AG04450 (cell line): ENCODE measurements at places on chromosomes 4 and X.

DNA sequence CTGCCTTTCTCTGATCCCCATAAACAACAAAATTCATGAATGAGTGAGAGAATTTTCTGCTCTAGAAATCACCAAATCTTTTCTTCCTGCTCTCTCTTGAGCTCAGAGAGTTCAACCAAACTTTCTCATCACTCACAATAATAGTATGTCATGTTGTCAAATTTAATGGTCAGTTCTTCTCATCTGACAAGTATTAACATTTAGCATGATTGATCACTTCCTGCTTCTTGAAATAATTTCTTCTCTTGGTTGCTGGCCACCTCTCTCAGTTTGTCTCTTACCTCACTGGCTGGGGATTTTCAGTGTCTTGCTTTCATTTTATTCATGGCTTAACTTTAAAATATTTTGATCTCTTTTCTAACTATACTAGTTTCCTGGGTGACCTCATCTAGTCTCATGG is 25.5 kb upstream of the FGF5 start:
- no peak for DNase-seq

DNA sequence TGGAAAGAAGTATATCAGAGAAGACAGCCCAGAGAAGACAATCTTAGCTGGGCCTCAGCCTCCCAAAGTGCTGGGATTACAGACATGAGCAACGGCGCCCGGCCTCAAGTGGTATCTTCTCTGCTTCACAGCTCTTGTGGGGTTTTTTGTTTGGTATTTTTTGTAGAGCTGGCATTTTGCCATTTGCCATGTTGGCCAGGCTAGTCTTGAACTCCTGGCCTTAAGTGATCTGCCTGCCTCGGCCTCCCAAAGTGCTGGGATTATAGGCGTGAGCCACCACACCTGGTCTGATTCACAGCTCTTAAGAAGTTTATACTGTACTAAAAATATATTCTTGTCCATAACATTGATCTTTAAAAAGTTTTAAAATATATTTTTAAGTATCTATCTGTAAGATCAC is 12.4 kb downstream of the UTP3 start:
- no peak for DNase-seq

GRCh38 chrX:47316276-47317025 is 53.9 kb upstream of the ZNF157 start:
- DNase-seq, result no peak

DNA sequence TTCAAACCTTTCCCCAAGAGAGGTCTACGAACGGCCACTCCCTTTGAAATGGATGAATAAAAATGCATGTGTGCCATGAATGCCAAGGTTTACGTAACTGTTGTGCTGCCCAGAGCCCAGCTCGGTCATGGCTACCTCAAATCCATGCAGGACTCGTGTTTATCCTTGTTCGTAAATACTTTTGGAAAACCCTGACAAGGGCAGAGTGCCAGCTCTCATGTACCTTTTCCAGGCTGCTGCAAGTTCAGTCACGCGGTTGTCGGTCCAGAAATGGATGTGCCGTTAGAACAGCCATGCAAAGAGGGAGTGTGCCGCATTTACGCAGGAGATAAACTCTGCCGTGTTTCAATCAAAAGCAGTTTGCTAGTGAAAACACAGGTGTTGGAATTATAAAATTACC is 123.4 kb downstream of the AMELX start:
- no peak for DNase-seq

GRCh38 chrX:109733613-109734083 is 591 bp upstream of the ACSL4 start:
- DNase-seq, result no peak

GRCh38 chr4:153198719-153199118 is 5.5 kb upstream of the TRIM2 start:
- DNase-seq, result no peak

DNA sequence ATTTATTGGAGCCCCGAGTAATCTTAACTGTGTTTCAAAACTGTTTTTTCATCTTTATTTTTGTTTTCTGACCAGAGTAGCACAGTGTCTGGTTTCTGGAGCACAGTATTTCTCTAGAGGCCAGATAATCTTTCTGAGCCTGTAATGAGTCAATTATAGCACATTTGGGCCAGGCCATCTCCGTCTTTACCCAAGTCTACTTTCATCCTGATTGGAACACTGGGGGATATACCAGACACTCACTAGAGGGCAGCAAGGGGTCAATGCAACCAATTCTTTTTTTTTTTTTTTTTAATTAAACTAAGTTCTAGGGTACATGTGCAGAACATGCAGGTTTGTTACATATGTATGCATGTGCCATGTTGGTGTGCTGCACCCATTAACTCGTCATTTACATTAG is 282.0 kb downstream of the ARHGAP24 start:
- no peak for DNase-seq

GRCh38 chrX:9074326-9074725 is 40.4 kb upstream of the FAM9B start:
- no peak for DNase-seq

DNA sequence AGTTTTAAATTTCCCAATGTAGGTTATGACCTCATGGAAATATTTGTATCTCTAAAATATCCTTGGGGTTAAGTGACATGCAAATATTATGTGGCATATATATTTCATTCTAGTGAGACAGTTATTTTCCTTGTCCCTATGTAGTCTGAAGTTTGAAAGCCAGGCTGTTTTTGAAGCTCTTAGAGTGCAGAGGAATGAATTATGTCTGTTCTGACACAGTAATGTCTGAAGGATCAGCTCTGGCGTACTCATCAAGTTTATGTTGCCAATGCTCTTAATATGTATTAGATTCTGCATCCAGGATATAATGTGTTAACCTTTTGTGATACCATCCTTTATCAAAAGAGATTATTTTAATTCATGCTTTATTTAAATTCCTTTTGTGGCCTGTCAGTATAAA is 355.8 kb downstream of the PCDH7 start:
- DNase-seq, result no peak

DNA sequence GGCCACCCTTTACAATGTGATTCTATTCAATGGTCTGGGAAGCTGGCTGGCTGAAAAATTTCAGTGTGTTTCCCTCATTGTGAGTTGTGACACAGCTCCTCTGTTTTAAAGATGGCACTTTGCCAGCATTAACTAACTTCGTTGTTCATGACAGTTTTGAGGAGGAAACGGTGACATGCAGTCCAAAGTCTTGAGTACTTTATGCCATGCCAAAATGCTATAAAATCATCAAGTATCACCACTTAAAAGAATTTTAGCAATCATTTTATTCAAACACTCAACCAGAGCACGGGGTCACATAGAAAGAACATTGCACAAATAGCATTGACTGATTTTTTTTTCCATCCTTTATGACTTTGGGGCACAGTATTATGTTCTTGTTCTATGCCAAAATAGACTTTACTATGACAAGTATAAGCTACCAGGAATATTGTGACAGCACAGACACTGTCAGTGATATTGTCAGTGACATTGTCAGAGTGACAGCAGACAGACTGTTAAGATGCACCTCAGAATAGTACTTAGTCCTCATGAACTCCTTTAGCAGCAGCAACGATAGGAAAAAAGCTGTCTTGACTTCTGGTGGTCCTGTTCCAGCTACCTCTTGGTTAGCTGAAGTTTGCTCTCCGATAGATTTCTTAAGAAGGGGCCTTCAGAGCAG is 46.7 kb downstream of the CXCL13 start:
- no peak for DNase-seq

DNA sequence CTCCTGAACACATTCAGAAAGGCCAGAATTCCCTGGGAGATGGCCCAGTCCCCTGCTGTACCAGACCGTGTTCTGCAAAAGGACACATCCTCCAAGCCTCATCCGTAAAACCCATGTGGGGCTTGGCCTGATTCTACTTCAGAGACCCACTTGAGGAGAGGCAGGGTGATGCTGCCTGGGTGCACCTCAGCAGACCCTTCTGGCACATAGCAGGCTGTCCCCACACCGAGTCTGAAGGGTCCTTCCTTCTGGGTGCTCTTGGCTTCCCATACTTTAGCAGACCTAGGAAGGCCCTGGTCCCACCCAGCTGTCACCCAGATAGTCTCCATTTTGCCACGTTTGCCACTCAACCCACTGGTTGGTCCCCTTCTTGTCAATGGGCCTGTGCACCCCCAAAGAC is 270.1 kb upstream of the AGTR2 start:
- DNase-seq, result no peak

DNA sequence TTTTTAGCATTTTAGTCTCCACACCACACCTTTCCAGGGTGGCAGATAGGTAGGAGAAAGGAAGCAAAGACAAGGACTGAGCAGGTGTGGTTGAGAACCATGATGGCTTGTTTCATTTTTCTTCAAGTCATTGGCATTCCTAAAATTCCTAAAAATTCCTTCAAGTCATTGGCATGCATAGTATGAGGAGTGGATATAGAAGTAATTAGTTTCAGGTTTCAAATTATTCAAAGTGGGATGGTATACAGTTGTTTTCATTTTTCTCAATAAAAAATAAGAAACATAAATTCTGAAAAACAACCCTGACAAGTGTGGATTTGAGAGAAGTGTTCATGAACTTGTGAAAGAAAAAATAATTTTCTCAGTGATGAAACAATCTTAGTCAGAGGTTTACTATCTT is 22.3 kb upstream of the HERC3 start:
- DNase-seq, result no peak

DNA sequence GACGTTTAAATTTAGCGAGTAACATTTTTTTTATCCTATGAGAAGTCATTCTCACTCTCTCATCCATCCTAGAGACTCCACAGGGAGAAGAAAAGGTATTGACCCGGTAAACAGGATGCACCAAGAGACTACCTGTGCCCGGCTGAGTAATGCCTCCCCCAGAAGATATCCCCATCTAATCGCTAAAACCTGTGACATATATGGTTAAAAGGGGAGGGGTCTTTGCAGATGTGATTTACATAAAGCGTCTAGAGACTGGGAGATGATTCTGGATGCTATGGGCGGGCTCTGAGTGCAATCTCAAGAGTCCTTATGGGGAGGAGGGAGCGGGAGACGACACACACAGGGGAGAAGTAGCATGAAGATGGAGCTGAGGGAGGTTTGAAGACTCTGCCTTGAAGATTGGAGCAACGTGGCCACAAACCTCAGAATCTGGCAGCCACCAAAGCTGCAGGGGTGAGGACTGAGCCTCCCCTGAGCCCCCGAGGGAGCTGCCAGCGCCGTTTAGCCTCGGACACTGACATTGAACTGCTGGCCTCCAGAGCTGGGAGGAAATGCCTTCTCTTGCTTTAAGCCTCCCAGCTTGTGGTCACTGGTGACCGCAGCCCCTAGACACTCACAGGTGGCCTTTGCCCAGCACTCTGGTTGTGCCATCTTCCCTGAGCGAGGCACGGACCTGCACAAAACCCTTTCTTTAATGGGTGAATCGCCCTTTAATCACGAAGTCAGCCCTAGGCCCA is 11.2 kb downstream of the ABLIM2 start:
- no peak for DNase-seq

DNA sequence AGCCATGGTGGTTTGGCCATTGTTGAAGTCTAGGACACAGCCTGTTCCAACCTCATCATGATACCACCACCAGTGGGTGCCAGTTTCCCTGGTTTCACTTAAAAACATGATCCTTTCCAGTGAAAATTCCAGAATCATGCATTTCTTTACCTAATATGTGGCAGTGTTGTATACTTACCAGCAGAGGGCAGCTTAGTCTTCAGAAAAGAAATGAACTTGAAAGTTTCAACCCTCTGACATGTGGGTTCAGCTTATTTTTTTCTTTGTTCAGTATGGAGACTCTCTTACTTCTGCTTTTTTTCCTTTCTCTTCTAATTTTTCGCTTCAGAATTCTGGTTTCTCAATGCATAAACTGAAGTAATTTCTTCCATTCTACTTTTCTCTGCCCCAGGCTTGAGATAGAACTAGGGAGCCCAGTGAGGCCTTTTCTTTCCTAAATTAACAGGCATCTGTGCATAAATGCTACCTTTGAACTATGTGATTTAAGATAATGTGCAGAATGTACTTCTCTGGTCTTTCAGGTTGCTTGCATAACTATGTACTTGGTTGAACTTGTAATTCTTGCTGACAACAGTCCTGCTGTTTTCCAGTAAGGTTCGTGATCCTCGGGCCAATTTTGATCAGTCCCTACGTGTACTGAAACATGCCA is 10.7 kb downstream of the LIAS start:
- DNase-seq, result peak; percentile 55

DNA sequence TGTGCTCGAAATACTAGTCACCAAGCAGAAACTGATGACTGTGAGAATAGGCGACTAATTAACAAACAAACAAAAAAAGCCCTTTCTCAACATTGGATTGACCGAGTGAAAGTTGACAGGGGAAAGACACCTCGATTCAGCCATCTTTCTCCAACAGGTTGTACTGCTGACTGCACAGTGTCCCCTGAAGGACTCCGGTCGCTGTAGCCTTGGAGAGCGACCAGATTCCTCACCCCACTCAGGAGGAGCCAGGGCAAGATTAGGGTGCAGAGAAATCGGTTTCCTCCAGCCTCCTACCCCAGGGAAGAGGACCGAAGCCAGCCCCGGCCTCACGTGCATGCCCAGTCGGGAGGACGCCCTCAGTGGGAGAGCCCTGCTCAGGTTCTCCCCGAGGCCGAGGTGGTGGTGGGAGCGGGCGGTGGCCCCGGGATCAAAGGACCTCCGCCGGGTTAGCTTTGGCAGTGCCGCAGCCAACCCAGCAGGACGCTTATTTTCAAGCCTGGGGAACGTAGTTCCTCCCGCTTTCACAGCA is 1.1 kb upstream of the RAP1GDS1 start:
- no peak for DNase-seq

- DNase-seq, result no peak
These were observed 6.6 kb upstream of the LOC101059915 start for GRCh38 chrX:71660562-71661416.

DNA sequence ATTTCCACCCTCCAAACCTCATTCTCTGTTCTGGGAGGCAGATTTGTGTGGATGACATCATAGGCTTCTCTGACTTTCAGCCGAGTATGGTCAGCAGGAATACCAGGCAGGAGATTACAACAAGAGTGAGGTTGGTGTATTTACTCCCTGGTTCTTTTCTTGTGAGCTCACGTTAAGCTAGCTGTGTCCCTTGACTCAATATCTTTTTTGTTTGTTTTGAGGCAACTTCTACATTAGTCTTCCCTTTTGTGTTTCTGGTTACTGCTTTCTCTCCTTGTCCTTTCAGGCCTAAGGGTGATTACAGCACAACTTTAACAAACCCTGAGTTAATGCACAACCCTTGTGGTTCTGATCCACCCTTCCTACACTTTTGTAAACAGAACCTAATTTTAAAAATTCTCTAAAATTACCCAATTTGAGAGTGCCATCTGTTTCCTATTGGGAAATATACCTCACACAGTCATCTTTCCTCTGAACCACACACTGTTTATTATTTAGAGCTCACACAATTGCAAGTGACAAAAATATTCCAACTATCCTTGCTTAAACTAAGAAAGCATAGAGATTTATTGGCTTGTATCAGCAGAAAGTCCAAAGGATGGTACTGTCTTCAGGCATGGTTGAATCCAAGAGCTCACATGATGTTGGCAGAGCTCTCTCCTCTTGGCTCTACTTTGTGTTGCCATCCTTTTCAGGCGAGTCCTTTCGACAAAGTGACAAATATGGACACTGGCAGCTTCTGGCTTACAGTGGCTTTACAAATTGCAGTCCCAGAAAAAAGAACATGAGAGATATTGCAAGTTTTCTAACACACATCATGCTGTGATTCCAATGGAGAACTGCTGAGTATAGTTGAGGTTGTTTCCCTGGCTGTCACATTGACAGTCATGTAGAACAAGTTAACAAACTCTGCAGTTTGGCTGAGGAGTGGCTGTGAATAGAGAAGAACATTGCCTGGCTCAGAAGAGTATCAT is 150.5 kb upstream of the DDIT4L start:
- DNase-seq, result no peak

GRCh38 chr4:73593631-73594241 is 26.5 kb downstream of the RASSF6 start:
- DNase-seq, result no peak
